GF-D8 (cell line): ENCODE measurements at places on chromosomes 11 and 22.
A peak's percentile ranks its signal among the peaks of the same experiment; 100 is the strongest.

DNA sequence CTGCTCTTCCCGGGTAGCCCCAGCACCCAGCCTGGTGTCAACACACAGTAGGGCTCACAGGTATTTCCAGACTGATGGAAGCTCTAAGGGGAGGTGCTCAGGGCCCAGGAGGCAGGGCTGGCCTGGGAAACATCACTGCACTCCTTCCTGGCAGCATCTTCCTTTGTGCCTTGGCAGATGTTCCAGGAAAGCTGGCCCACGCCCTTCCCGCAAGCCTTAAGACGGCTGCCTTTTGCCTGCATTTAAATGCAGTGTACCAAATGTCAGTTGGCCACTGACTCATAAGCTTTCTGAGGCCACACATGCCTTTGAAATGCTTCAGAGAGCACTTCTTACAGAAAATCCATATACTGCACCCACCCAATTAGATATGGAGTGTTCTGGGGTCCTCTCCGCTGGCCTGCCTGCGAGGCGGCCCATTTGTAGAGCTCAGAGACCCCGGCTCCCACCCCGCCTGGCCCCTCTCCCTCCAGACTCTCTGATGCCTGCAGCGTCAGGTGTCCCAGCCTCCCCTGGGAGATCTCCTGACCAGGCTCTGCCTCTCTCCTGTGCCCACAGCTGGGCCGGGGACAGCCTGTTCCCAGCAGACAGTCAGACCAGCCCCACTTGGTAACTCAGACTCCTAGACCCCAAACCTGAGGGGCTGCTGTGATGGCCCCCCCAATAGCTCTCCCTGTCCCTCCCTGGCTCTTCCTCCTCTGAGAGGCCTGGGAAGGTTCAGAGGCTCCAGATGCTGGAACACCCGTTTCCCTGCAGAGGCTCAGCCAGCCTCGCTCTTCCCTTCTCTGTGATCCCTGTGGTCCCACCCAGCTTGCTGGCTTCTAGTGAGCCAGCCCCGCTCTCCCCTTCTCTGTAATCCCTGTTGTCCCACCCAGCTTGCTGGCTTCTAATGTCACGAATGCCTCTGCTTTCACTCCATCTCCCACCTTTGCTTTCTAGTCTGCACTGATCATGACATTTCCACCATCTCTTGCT, 47.6 kb upstream of the THY1 start:
- DNase-seq, result no peak

DNA sequence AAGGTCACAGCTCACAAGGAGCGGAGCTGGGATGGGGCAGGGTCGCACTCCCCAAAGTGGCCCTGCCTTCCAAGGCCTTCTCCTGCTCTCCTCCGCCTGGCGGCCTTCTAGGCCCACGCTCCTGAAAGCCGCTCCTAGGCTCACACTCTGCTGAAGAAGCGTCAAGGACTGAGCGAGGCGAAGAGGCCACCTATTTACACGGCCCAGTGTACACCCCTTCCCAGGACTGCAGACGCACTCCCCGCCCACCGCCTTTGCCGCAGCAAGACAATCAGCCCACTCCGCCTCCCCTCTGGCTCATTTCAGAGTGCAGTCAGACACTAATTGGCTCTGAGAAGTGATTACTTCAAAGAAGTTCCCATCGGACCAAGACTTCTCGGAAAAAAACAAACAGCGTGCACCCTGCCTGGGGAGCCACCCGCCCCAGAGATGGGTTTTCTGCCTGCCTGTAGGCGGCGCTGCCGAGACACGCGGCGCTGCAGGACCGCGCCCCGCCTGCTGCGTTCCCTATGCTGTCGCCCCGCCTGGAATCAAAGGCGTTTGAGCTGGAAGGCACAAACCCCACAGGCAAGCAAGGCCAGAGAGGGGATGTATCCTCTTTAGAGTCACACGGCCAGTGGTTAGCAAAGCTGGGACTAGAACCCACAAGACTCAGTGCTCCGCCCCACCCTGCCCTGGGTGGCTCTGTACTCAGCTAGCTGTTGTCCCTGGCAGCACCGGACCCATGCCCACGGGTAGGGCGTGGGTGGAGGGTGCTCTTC, 414.8 kb downstream of the BUD13 start:
- no peak for DNase-seq

DNA sequence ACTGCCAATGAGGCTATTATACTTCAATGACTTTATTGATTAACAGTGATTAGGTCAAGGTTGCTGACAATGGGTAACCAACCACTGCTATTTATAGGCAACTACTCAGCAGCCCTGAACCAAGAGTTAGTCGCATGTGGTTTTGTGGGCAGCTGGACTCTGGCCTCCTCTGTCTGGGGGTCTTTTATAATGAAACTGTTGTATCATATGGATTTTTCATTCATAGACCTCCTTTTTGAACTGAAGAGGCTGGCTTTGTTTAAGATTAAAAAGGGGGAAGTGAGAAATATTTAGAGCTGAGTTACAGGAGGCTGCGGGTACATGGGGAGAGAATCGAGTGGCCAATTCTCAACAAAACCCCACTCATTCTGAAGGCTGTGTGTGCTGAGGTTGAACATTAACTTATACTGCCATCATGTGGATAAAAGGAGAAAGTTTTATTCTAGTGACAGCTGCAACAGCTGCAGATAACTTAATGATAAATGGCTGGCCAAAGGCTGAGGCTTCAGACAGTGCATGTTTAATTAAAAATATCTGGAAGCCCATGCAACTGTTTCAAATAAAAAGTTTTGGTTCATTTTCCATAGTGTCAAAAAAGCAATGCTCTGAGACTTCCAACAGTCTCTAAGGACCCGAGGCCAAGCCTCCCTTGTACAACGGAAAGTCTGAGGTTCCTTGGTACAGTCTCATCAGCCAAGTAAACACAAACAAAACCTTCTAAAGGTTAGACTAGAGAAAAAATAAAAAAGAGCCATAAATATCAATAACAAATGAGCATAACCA, 682.6 kb downstream of the KCNA4 start:
- DNase-seq, result no peak

DNA sequence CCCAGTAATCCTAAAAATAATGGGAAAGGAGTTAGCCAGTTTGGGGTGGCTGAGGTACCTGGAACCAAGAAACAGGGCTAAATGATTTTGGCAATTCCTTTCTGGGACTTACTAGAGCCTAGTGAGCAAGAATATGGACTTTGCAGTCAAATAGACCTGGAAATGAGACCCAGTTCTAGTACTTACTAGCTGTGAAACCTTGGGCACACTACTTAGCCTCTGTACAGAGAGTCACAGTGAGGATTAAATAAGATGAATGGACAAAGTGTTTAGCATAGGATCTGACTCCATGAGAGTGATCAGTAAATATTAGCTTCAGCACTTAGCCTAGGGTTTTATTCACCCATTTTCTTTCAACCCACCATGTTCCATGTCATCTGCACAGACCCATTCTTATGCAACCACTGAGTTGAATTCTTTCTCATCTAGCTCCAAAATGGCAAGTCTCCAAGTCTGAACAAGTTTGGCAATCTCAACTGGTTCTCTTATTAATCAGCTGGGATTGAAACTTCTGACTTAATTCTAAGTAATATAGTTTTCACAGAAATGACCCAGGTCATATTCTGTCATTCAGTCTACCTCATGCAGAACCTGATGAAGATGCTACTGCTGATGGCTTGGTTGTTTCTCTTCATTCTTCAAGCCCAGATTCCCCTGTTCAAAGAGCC, 15.0 kb upstream of the SORL1 start:
- DNase-seq, result peak; percentile 44

GRCh38 chr11:70535191-70535971, 137.1 kb downstream of the CTTN start:
- DNase-seq, result no peak

DNA sequence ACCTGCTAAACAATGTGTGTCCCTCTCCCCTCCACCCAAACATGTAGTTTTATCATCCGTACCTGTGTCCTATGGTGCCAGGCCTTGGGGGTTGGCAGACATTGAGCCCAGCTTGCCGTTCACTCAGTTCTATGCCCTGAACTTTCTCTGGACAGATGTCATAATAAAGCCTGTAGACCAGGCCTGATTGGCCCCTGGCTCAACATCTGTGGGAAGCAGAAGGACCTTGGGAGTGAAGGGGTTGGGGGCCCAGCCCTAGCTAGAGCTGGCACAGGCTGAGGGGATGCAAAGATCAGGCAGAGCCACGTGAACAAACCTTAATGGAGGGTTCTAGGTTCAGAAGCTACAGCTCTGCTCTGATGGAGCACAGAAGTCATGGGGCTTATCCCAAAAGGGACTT, 600.6 kb downstream of the BUD13 start:
- DNase-seq, result no peak

GRCh38 chr11:12397931-12398334, 20.6 kb downstream of the PARVA start:
- DNase-seq, result no peak

DNA sequence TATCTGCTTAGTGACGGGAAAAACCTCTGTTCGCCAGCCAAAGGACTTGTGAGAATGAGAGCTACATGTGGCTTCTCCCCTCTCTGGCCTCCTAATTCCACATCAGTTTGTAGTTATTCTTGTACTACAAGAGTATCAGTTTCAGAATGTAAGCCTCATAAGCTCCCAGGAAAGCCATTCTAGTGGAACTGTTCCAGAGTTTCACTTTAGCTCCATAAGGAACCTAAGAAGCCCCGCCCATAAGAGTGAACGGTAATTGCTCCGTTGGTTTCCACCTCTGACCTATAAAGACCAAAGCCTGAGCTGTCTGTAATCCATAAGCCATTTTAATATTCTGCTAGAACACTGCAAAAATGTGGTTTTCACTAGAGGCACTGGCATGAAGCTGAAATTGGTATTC, 53.0 kb downstream of the SIK3 start:
- no peak for DNase-seq

- DNase-seq, result no peak
These were observed 5.6 kb downstream of the TEF start for GRCh38 chr22:41387341-41387740.

- no peak for DNase-seq
These were observed 17.7 kb downstream of the DNAJC24 start for GRCh38 chr11:31387379-31387778.

GRCh38 chr11:99987821-99988470, 699.1 kb upstream of the ARHGAP42 start:
- DNase-seq, result no peak

DNA sequence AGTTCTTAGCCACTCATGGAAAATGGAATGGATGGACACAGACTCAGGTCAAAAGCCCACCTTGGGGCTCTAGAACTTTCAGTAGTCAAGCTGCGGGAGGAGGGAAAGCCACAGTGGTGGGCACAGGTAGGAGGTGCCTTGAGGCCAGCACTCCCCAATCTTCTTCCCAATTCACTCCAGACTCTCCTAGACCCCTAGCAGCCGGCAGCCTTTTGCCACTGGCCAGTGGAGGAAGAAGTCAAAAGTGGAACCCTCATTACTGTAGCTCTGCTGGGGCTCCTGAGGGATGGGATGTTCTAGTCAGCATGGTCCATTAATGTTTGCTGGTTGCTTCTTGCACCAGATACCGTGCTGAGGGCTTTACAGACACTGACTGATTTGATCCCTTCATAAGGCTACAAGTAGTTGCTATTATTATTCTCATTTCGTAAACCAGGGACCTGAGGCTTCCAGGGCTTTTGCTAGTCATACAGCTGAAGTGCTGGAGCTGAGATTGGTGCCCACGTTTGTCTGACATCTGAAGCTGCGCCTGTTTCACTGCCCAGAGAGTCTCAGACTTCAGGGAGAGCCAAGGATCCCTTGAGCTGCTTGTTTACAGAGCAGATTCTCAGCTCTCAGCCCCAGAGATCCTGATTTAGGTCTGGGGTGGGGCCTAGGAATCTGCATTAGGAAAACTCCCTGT, 1.1 kb downstream of the UCP3 start:
- no peak for DNase-seq

DNA sequence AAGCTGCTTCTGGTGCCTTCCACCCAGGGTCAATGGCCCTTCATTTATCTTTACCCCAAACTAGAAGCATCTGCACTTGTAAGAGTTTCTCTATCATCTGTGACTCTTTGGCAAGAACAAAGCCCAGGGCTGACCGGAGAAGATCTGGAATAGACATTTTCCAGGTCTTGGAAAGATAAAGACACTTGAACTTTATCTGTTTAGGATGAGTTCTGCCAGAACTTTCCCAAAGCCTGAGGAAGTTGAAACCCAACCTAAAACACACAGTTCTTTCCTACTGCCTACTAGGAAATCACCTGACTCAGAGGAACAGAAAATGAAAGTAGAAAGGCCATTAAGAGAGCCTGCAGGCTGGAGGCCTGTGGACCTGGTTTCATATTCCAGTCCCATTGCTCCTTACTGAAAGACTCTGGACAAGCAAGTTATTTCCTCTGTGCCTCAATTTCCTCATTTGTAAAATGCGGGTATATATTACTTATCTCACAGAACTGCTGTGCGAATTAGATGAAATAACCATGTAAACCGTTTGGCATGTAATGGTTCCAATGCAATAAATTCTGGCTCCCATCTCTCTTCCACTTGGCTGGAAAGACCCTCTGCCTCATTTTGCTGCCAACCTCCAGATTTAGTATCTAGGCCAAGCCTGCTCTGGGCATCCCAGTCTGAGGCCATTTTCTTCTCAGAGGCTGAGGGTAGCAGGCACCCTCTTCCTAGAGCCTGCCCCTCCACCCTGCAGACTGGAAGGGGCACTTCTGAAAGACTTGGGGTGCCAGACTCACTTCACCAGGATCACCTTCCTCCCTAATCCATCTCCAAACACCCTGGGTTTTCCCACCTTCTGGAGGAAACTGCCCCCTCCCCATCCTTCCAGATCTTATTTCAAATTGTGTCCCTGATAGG, 1.2 kb downstream of the UBE2L6 start:
- DNase-seq, result peak; percentile 16

DNA sequence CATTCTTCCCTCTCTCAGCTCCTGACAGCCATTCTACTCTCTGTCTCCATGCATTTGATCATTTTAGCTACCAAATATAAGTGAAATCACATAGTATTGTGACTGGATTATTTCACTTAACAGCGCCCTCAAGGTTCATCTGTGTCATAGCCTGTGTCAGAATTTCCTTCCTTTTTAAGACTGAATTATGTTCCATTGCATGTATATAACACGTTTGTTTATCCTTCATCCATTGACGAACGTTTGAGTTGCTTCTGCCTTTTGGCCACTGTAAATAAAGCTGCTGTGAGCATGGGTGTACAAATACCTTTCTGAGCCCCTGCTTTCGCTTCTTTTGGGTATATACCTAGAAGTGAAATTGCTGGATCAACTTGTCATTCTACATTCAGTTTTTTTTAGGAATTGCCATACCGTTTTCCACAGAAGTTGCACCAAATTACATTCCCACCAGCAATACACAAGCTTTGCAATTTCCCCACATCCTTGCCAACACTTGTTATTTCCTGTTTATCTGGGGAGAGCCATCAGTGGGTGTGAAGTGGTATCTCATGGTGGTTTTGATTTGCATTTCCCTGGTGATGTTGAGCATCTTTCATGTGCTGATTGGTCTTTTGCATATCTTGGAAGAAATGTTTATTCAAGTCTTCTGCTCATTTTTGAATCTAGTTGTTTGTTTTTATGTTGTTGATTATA, 17.5 kb downstream of the GLB1L2 start:
- no peak for DNase-seq

GRCh38 chr22:45777046-45777851, 105.6 kb downstream of the ATXN10 start:
- DNase-seq, result no peak
